ENCODE measurements at places on chromosomes 5 and 9.
A peak's percentile ranks its signal among the peaks of the same experiment; 100 is the strongest.

- DNase-seq: no peak
Observed at GRCh38 chr9:134025606-134026541, 593 bp downstream of the BRD3OS start.

DNA sequence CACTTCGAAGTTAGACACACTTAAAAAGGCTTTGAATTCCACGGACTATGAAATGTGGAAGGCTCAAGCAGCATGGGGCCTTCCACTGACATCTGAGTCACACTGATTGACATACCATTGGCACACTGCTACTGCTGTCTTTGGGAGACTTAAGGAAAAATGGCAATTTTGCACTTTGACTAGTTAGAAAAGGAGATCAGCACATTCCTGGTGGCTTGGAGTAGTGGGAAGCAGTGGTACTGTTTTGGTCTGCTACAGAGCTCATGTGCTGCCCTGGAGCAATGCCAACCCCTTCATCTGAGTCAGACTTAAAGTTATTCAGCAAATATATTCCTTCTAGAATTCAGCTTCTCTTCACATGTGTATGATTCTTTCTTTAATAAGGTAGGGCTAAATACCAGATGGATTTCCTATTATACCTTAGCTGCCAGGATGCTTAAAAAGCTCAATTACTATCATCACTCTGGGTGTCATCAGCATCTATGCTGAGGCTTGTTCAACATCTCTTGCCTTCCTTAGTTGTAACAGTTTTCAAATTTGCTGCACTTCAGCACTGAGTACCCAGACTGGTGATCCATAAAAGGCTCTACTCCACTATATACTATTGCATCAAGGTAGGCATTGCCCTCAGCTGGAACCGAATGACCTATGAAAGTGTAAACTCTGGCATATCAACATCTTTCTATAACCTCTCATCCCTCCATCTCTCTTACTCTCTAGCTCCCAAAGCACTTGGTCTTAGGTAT is 42.3 kb upstream of the MOCS2 start:
- no peak for DNase-seq

DNA sequence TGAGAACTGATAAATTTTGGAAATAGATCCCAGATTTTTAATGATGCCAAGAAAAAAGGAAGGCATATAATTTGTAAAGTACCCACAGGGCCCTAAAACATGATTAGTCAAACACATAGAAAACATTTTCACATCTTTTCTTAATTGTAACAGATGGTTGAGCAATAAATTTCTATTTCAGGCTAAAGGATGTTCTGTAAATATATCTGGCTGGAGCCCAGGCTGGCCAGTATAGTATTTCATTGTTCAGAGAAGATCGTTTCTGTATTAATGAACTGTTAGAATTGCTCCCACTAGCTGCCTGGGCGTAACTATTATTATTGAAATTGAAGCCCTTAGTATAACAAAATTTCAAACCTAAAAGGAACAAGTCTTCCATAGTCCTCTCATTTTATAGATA is 105.3 kb upstream of the SMC2 start:
- DNase-seq: no peak

DNA sequence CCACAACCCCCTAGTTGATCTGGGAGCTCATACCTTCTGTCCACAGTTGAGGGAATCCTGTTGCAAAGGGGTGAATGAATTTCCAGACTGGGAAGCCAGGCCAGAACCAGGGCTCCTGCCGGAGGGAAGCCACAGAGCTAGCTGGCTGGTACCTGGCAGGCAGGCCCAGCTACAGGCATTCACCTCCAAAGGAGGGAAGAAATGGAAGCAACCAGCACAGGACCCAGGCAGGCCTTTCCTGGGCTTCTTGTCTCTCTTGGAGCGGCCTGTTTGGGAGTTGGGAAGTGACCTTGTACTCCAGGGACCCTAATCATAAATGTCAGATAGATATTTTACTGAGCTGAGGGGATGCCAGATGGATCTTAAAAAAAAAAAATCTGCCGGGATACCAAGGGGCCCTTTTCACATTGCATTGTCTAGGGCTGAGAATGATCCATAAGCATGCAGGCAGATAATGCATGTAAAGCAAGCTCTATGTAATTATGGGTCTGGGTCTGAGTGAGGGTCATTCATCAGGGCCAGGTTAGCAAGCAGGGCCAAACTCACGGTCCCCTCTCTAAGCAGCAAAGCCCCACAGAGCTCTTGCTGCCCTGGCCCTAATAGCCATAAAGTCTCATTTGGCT is 8.4 kb downstream of the NR2F1 start:
- DNase-seq: no peak

GRCh38 chr5:39992617-39993202 is 567.9 kb upstream of the DAB2 start:
- DNase-seq: no peak

DNA sequence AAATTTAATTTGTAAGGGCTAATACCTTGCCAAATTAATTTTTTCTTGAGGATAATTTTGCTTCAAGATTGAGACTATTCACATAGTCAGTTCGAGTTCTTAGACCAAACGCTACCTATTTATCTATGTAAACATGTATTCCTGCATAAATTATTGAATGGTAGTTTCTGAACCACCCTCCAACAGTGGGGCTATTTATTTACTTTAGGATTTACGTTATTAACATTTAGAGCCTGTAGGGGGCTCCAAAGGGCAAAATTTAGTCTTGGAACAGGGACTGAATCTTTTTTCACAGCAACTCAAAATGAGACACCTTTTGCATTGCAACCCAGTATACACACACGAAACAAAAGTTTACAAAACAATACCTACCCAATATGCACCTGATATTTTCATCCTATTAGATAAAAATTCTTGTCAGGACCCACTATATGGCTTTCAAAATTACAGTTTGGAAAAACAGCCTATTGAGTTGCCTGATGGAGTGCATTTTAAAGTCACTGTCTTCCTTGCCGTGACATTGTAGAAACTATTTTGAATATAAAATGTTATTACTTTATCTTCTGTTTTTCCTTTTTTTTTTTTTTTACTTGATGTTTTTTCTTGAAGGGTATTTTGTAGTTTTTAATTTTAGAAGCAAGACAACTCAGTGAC is 47.1 kb upstream of the POU4F3 start:
- peak; percentile 62 for DNase-seq

GRCh38 chr5:17192191-17192590 is 25.2 kb upstream of the BASP1 start:
- no peak for DNase-seq

- no peak for DNase-seq
Observed at GRCh38 chr5:124948754-124949275, 202.4 kb upstream of the ZNF608 start.

GRCh38 chr9:117616431-117616831 is 87.8 kb upstream of the TLR4 start:
- DNase-seq: peak; percentile 33

DNA sequence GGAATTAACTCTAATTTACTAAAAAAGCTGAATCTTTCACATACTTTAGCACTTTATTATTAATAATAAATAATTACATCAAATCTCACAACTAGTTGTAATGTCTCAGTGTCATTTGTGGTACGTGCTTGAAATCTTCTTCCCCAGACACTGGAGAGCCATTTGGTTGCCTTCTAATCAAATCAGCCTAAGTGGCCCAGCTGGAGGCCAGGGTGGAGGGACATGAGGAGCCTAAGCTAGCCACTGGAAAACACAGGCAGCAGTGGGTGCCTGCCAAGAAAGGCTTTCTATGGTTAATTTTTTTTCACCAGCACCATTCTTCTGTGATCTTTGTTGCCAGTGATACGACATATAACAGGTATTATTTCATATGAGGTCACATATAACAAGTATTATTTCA is 117.0 kb downstream of the ERCC6L2 start:
- no peak for DNase-seq

DNA sequence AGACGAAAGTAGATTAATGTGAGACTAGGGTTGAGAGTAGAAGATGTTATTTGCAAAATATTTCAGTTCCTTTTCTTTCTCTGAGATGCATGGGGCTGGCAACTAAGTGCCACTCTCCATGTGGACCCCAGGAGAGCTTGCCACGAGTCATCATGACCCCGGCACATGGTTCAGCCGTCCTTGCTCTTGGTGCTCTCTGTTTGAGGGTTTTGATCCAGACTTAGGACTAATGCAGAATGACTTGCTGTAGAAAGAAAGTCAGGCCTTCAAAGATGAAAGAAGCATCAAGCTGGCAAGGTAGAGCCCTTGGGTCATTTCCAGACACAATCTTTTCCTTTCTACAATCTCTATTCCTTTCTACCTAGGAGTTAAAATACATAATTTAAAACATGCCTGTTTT is 84.7 kb downstream of the RASGRF2 start:
- DNase-seq: no peak

DNA sequence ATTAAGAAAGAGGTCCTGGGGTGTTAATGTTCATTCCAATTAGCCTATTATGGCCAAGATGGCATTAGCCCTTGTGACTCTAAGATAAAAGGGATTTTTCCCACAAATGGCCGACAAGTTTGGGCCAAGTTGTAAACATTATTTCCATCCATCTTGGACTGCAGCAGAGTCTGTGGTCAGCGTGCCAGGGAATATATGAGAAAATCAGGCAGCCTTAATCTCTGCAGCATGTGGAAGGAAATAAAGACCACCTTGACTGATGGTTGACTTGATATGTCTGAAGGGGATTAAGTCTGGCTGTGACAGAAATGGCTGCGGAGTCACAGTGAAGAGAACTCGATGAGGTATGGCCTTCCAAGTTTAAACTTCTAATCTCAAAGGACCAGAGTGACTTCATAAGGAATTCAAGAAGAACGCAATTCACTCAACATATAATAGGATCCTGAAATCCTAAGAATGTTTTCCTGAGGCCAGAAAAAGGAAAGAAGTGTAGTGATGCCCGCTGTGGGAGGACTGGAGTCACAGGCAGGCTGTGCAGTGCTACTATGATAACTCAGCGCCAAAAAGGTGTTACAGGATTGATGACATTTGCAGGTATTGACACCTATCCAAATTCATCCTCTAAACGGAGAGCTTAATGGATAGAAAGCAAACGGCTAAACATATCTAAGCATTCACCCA is 287.1 kb downstream of the SEC61B start:
- DNase-seq: no peak

Data from NCI-H1694 (cell line).